Stimulated activated CD4-positive, alpha-beta T cell treated with anti-CD3 and anti-CD28 coated beads, Interleukin-12 subunit alpha, Interleukin-12 subunit beta, amount 100 ng/mL, for 48 hours (primary cell): ENCODE measurements at places on chromosomes 12 and 14.
A peak's percentile ranks its signal among the peaks of the same experiment; 100 is the strongest.

DNA sequence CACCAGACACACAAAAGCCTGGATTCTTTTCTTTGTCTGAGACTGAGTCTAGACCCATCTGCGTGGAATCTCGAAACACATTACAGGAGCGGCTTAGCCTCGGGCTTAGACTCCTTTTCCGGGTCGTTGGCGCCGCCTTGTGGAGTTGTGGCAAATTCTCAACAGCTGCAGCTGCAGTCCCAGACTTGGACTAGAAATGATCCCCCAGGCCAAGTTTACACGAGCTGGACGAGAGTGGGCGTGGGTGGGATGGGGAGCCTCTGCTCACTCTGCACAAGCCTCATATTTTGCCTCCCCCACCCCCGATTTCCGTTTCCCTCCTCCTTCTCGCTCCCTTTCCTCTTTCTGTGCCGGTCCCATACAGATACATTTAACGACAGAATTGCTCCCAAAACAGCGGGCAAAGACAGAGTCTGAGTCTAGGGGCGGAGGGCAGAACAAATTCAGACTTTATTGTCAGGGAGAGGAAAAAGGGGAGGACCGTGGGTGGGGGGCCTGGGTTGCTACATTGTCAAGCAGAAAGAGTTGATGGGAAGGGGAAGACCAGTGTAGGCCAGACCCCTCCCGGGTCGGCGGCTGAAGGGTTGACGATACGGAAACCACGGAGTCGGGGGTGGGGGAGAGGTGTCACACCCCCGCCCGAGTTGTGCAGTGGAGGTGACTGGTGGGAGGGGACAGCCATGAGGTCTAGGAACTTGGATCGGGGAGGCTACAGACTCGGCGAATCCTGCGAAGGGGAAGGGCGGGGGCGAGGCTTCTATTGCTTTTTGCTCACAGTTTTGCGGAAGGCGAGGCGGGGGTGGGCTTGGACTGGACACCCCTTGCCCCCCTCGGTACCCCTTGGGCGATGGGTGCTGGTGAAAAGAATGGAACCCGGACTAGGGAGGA, 4.7 kb upstream of the GPR84 start:
- DNase-seq = peak; percentile 94

DNA sequence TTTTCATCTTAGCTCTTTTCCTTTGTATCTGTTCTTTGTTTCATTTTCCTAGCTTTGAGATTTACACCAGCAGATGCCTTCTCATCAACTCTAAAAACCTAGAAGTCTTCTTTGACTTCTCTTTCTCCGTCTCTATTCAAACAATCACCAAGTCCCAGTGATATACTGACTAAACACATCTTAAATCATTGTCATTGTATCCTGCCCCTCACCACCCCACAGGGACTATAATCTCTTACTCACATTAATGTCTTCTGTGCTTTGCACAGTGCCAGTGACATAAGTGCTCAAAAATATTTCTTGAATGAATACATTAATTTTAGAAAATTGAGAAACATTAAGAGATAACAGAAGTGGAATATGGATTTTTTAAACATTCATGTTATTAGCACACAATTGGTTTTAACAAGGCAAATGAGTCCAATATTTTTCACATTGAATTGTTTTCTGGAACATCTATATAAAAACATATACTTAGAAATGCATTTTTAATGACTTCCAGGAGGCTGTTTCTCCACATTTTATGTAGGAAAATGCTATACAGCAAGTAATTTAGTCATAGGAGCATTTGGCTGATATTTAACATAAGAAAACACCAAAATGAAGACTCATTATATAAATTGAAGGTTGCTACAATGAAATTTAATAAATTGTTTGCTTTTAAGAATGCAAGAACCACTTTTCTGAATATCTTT, 472.8 kb upstream of the PRICKLE1 start:
- DNase-seq = no peak

DNA sequence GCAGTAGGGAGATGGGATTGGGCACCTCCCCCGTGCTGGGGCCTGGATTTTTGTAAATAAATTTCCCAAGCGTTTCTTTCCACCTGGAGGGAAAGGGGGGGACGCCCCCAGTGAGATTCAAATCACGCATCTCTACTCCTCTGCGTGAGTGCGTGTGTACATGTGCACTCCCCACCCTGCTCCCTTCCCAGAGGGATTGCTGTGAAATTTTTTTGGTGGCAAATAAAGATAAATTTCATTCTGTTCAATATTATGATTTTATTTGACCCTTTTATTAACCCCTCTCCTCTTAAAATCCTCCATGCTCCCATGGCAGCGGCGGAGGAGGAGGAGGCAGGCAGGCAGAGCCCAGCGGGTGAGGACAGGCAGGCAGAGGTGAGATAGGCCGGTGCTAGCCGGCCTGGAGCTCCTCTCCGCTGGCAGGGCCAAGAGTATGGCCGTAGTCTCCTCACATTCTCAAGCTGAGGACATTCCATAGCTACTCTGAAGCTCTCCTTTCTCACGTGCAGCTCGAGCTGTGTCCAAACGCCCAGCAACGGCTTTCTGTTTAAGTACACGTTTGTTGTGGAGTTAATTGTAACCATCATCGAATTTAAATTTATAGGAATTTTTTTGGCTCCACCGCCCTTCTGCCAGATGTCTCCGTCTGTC, 1.5 kb upstream of the HOTAIR start:
- no peak for DNase-seq

- no peak for DNase-seq
Observed at GRCh38 chr14:99323603-99324185, 51.7 kb upstream of the BCL11B start.

- no peak for DNase-seq
Observed at GRCh38 chr12:84911271-84912197, 1.1 kb downstream of the SLC6A15 start.

GRCh38 chr14:68792678-68792978, 239 bp downstream of the ZFP36L1 start:
- no peak for DNase-seq

- no peak for DNase-seq
Observed at GRCh38 chr14:99952453-99952852, 112.8 kb upstream of the EVL start.

DNA sequence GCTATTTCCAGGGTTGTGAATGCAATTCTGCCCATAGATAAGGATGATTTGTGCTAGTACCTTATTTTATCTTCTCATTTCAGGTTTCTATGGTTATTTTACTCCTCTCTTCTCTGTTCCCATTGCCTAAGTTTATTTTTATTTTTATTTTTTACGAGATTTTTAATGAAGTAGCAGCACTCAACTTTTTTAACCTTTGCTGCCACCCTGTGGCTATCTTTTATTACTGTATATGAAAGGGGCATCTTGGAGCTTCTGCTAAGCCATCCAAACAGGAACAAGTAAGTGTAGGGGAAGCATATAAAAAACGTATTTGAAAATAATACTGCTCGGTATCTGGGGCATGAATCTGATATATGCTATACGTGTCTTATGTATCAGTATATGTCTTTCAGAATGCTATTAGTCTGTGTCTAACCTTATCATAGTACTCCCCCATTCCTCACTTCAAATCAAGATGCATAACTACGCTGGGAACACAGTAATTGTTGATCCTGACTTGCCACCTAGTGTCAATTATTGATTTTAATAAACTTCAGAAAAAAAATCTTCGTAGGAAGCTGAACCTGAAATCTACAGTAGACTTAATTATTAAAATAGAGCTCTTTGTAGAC, 60.3 kb downstream of the KLRG1 start:
- DNase-seq = no peak

DNA sequence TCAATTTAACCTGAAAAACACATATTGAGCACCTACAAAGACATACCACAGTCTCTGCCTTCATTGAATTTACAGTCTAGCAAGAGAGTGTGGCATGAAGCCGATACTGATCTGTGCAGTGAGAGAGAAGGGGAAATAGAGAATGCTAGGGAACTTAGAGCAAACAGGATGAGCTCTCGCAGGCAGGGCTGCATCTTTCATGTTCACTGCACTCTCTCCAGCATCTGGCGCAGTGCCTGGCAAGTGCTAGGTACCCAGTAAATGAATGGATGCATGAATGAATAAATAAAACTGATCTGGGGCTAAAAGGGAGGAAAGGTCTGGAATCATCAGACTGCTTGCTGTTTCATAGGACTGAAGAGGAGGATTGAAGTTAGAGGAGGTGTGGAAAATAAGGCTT, 256.5 kb upstream of the NPAS3 start:
- no peak for DNase-seq

- no peak for DNase-seq
Observed at GRCh38 chr12:69633061-69633460, 22.4 kb upstream of the LRRC10 start.

- DNase-seq = no peak
Observed at GRCh38 chr14:91284791-91285548, 40.5 kb upstream of the GPR68 start.

DNA sequence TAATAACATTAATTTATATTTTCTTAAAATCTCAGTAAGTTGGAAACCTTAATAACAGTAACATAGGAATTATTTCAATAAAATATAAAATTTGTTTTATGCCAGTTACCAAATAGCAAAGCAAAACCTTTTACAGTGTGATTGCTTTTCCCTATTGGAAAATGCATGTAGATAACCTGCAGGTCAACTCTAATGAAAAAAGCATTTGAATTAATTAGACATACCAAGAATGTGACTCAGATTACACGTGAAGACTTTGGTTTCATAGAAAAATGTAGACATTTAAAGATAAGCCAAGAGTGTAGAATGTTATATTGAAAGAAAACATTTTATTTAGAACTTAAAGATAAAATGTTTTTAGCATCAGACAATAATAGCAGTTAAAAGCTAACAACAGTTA, 888.1 kb downstream of the TMEM121 start:
- DNase-seq = no peak

GRCh38 chr14:49497725-49498348, 88.3 kb downstream of the RPS29 start:
- DNase-seq = no peak

- no peak for DNase-seq
Observed at GRCh38 chr14:96519970-96520369, 17.8 kb downstream of the PAPOLA start.

DNA sequence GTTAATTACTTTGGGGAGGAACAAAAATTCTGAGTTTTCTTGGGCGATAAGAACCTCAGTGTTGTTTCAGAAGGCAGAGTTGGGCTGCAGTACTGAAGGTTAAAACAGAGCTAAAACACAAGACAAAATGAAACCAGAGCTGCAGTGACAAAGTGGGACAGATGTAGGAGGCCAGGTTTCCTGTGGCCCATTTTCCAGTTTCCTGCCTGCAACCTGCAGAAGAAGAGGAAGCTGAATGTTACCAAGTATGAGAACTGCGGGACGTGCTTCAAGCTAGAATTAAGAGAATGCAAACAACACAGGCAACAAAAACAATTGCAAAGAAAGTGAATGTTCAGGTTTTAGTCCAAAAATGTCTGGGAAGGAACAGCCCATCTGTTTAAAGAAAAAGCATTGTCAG, 17.8 kb downstream of the ELK3 start:
- no peak for DNase-seq

- DNase-seq = no peak
Observed at GRCh38 chr14:52848626-52849025, 57.2 kb upstream of the GNPNAT1 start.

GRCh38 chr14:61233436-61233956, 47.6 kb downstream of the TMEM30B start:
- DNase-seq = no peak

DNA sequence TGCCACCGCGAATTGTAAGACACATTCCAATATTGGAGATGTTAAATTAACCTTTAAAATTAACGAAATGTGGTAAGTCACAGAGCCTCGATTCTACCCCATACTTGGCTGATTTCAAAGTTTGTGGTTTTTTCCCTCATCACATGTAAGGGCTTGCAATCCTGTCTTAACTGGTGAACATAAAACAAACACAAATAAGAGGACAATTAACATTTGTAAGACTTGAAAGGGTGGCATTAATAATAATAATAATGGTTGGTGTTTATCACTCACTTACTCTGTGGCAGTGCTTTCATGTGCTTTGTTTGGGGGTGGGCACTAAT, 26.6 kb downstream of the PPFIBP1 start:
- DNase-seq = no peak

- DNase-seq = no peak
Observed at GRCh38 chr14:74089251-74090020, 4.7 kb downstream of the LIN52 start.

DNA sequence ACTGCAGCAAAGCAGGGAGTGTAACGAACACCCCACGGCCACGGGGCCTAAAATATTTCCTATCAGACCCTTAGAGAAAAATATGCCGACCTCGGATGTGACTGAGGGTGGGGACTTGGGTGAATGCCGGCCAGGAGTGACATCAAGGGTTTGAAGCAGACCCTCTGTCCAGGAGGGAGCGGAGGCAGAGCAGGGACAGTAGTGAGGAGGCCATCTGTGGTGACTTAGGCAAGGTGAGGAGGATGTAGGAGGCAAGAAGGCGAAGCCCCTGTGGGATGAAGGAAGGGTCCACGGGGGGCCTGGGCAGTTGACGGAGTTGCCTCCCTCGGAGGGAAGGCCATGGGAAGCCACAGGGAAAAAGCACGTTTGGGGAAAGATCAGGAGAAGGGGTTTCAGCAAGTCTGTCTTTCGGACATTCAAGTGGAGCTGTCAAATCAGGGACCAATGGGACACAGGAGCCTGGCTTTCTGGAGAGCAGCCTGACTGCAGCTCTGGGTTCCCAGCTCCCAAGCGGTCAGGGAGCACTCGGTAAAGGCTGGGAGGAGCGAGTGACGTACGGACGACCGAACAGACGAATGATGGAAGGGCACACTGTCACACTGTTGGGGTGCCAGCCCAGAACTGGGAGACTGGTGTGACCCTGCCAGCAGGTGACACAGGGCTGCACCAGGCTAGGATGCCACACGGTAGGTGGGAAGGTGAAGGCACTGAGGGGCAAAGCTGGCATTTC, 74.3 kb downstream of the MOK start:
- DNase-seq = no peak

DNA sequence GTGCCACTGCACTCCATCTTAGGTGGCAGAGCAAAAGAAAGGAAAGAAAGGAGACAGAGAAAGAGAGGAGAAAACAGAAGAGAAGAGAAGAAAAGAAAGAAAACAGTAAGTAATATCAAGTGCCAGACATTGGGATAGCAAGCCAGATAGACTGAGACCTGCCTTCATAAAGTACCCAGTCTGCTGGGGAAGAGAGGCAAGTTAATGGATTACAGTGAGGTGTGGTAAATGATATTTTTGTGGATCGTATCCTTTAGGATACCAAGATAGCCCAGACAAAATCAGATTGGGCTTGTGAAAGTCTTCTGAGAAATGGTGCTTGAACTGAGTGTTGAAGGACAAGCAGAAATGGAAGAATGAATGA, 1.5 kb upstream of the SPTSSA start:
- no peak for DNase-seq

DNA sequence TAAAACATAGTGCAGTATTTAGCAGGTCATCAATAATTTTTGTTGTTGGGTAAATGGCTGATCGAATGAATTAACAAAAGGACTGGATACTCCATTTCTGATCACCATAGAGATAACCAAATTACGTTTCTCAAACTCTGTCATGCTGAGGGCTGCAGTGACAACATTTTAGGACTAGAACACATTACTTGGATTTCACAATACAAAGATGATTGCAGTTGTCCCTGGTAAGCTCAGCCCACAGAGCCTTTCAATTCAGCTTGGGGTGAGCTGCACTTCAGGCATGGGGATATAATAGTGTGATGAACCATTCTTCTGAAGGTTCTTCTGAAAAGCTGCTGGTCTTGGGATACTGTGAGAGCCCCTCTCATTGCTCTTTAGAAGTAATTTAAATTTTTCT, 74.3 kb downstream of the FAR2 start:
- DNase-seq = no peak
